T-helper 2 cell treated with Interferon-gamma antibody and Interleukin-4, amounts not matched to agents 100 ng/mL and 5 ng/mL, for 36 hours (primary cell): ENCODE measurements at places on chromosomes 4 and X. TPM values are rescaled to one million over a fixed set of nuclear protein-coding genes. Genes with fewer than 3 reads are reported as not detected.

Gene MAGEA3
- not detected in 2 replicates for total RNA-seq

Gene SLC9B1
- total RNA-seq = 0.48 and 0.61 TPM in 2 replicates

Gene RIBC1
- total RNA-seq = 0.61 and 0.68 TPM in 2 replicates

Gene MAGEC2
- total RNA-seq = not detected in 2 replicates

Gene AFM
- not detected in 2 replicates for total RNA-seq

Gene GLOD5
- not detected in 2 replicates for total RNA-seq

Gene EGF
- not detected in 2 replicates for total RNA-seq

Gene SOWAHD
- total RNA-seq = 2.2 and 2.3 TPM in 2 replicates

Gene GC
- not detected in 2 replicates for total RNA-seq

Gene CLCN5
- 3.6 and 5.6 TPM in 2 replicates for total RNA-seq

Gene CD99L2
- 13.0 and 13.4 TPM in 2 replicates for total RNA-seq

Gene SSX4B
- not detected in 2 replicates for total RNA-seq

Gene SSX1
- not detected in 2 replicates for total RNA-seq

Gene GPR50
- total RNA-seq = not detected in 2 replicates

Gene XAGE2
- not detected in 2 replicates for total RNA-seq

Gene NIPAL1
- total RNA-seq = 0.48 and 0.77 TPM in 2 replicates

Gene HTN1
- not detected in 2 replicates for total RNA-seq

Gene GSPT2
- total RNA-seq = 12.4 and 13.2 TPM in 2 replicates

Gene TMEM31
- not detected in 2 replicates for total RNA-seq

Gene COX7B2
- total RNA-seq = not detected in 2 replicates

Gene UTP3
- total RNA-seq = 28.8 and 30.0 TPM in 2 replicates

Gene GPRASP1
- 0.48 and 0.70 TPM in 2 replicates for total RNA-seq

Gene FGF5
- total RNA-seq = not detected in 2 replicates

Gene RS1
- total RNA-seq = not detected in 2 replicates

Gene KLHL2
- total RNA-seq = 23.0 and 26.3 TPM in 2 replicates

Gene GDPD2
- 0.25 TPM in 2 replicates for total RNA-seq

Gene JAKMIP1
- 17.0 and 18.5 TPM in 2 replicates for total RNA-seq

Gene MTNR1A
- not detected in 2 replicates for total RNA-seq

Gene UGT2A3
- not detected in 2 replicates for total RNA-seq

Gene PCDH18
- total RNA-seq = 0.09 TPM in 1 of 2 replicates, not detected in the other

Gene CLIC2
- total RNA-seq = 0.52 and 1.1 TPM in 2 replicates

Gene RBM47
- 3.8 and 3.9 TPM in 2 replicates for total RNA-seq

Gene CTAG2
- not detected in 2 replicates for total RNA-seq

Gene GLRA2
- total RNA-seq = not detected in 2 replicates

Gene MAGEA10
- total RNA-seq = not detected in 2 replicates

Gene MTHFD2L
- 7.4 and 9.1 TPM in 2 replicates for total RNA-seq

Gene TEX13B
- total RNA-seq = not detected in 2 replicates

Gene HTRA3
- not detected in 2 replicates for total RNA-seq

Gene RAB9B
- 0.48 and 0.98 TPM in 2 replicates for total RNA-seq

Gene CT45A1
- total RNA-seq = not detected in 2 replicates

Gene MAGEB1
- not detected in 2 replicates for total RNA-seq

Gene RBM46
- total RNA-seq = not detected in 2 replicates

Gene CFAP47
- total RNA-seq = not detected in 2 replicates

Gene IGSF1
- total RNA-seq = not detected in 2 replicates

Gene TENM3
- not detected in 2 replicates for total RNA-seq

Gene CCDC149
- total RNA-seq = 0.14 and 0.25 TPM in 2 replicates

Gene P2RY10
- total RNA-seq = 62.6 and 69.7 TPM in 2 replicates

Gene MSANTD1
- 1.1 and 1.4 TPM in 2 replicates for total RNA-seq

Gene TCP11X2
- total RNA-seq = not detected in 2 replicates
